ENCODE measurements at places on chromosomes 4 and X. TPM values are rescaled to one million over a fixed set of nuclear protein-coding genes. Genes with fewer than 3 reads are reported as not detected.

The ZNF157 gene
- not detected for total RNA-seq

The TLR2 gene
- total RNA-seq = 81.6 TPM

The CXorf49B gene
- not detected for total RNA-seq

The SLC10A6 gene
- total RNA-seq = 5.2 TPM

The SSX3 gene
- total RNA-seq = not detected

The WDR44 gene
- total RNA-seq = 15.3 TPM

The FAM149A gene
- 10.1 TPM for total RNA-seq

GRCh38 chr4:189656641-189657040, 284.0 kb upstream of the FRG1 start:
- no peak for DNase-seq

DNA sequence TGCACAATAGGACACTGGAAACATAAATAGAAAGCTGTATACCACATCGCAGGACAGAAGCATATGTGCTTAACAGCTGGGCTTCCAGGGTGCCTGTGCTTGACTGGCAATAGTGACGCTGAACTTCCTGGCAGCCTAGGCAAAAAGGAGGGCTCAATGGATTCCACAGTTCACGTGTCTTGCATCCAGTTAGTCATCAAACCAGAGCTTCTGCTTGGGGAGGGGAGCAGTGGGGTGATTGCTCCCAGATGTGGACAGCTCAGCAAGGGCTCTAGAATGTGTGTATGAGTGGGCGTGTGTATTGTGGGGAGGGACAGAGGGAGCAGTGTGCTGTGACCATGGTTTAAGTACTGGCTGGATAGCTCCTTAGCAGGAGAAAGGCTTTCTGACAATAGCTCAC, 2.3 kb downstream of the PRRG3 start:
- DNase-seq = no peak

DNA sequence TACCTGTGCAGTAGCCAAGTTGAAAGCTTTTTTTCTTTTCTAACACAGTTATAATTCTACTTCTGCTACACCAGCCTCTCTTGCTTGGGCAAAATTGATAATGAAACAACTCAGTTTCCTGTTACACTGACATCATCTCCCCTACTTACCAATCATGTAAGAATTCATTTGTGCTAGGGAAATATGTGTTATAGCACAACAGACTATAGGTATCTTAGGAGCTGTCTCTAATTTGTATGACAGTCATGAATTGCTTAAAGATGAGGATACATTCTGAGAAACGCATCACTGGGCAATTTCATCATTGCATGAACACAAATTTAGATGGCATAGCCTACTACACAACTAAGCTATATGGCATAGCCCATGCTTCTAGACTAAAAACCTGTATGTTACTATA, 246.3 kb upstream of the ANKRD50 start:
- no peak for DNase-seq

- no peak for DNase-seq
Measured at GRCh38 chrX:42151808-42152207, 228.5 kb upstream of the CASK start.

GRCh38 chr4:112153211-112153791, 8.0 kb downstream of the FAM241A start:
- DNase-seq = no peak

GRCh38 chr4:40448875-40449274, 113.7 kb downstream of the CHRNA9 start:
- DNase-seq = no peak

GRCh38 chrX:110561034-110561433, 202.4 kb downstream of the RTL9 start:
- no peak for DNase-seq

GRCh38 chrX:119734897-119735339, 23.5 kb upstream of the SOWAHD start:
- no peak for DNase-seq

GRCh38 chrX:150352581-150352980, 10.5 kb upstream of the MAMLD1 start:
- DNase-seq = no peak

- peak; percentile 93 for DNase-seq
Measured at GRCh38 chr4:84582302-84582987, 482 bp upstream of the CDS1 start.

GRCh38 chrX:135632353-135632752, 81.1 kb upstream of the CT45A1 start:
- no peak for DNase-seq

- DNase-seq = no peak
Measured at GRCh38 chr4:12911750-12912358, 572.3 kb downstream of the RAB28 start.

DNA sequence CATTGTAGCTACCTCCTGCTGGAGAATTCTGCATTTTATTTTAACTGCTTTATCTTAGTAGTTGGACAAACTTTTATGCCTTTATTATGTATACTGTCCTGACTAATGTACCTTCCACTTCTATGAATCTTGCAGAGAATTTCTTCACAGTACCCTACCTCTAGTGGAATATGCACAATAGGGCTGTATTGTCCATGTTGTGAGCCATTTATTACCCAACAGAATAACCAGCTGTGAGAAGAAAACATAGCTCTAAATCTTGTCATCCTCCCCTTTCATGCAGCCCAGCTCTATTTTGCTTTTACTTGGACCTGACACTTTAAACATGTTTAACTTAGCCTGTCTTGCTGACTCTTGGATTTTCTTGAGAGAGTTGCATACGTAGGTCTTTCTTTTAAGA, 56.2 kb downstream of the MCUB start:
- no peak for DNase-seq

DNA sequence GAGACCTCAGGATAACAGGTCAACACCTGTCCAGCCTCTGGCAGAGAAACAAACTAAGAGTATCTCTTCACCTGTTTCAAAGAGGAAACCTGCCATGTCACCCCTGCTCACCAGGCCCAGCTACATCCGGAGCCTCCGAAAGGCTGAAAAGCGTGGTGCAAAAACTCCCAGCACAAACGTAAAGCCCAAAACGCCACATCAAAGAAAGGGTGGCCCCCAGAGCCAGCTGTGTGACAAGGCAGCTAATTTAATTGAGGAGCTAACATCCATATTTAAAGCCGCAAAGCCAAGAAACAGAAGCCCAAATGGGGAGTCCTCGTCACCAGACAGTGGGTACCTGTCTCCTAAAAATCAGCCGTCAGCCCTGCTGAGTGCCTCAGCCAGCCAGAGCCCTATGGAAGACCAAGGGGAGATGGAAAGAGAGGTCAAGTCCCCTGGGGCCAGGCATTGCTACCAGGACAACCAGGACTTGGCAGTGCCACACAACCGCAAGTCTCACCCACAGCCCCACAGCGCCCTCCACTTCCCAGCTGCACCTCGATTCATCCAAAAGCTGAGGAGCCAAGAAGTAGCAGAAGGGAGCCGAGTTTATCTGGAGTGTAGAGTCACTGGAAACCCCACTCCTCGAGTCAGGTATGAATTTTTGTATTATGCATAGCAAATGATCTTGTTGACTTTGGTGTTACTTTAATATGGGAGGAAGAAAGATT, 15.1 kb downstream of the PALLD start:
- DNase-seq = no peak

DNA sequence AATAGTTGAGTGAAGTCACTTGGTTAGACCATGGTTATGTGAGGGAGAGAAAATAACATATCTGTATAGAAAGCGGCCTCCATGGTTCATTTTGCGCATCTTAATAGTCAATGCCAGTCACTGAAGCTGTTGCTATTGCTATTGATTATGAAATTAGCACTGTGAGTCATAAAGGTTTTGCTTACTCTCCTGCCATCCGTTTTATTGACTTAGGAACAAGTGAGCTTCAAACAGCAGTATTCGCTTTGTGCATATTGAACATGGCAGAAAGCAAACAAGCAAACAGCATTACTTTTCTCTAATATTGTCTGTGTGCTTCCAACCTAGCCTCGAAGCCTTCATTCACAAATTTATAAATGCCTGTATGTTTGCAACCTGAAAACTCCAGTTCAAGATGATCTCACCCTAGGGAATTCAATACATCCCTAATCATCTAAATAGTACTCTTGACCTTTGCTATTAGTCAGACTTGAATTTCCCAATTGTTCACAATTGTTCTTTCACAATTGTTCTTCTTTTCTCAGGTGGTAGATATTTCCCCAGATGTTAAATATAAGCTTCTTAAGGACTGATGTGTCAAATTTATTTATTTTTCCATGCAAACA, 55.9 kb upstream of the GABRA2 start:
- DNase-seq = no peak

GRCh38 chrX:98289726-98290125, 1406.0 kb downstream of the RPA4 start:
- DNase-seq = no peak

All from mesenteric fat pad (tissue), 1 donor.